ENCODE measurements at places on chromosomes 11 and 22.
A peak's percentile ranks its signal among the peaks of the same experiment; 100 is the strongest.

GRCh38 chr11:13831696-13832095 lies 130.8 kb upstream of the SPON1 start:
- ATAC-seq: no peak

DNA sequence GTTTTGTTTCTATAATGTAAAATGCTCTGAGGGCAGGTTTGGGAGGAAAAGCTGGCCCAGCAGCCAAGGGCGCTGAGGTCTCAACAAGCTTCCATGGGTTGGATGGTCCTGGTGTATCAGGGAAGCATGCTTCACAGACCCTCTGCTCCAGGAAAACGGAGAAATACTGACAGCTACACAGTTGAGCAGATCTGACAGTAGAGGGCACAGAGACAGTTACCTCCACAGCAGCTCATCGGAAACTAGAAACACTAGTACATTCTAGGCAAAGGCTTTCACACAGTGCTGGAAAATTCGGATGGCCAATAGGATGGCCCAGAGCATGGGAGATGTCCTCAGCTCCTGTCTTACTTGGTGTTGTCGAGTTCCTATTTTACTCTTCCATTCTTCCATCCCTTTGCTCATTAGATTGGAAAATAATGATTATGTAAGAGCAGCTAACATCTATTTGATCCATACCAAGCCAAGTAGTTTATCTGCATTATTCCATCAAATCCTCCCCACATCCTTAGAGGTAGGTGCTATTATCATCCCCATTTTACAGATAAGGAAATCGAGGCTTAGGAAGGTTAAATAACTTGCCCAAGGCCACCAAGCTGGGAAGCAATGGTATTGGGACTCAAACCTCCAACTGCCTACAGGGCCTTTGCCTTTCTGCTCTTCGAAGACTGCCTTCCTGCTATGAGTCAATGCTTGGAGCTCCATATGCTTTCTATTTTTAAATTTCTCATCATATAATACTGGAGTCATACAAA lies 28.3 kb downstream of the LMO2 start:
- no peak for ATAC-seq

DNA sequence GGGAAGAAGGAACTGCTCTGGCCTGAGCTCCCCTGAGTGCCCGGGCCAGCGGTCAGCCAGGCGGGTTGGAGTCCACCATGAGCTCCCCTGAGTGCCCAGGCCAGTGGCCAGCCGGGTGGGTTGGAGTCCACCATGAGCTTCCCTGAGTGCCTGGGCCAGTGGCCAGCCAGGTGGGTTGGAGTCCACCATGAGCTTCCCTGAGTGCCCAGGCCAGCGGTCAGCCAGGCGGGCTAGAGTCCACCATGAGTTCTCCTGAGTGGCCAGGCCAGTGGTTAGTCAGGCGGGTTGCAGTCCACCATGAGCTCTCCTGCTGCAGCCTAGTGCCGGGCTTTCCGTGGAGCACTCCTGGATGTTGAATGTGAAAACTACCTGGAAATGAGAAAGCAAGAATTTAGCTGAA lies 844.0 kb downstream of the TBC1D22A start:
- ATAC-seq: no peak

GRCh38 chr22:31329453-31330215 lies 16.5 kb downstream of the PATZ1 start:
- ATAC-seq: no peak

DNA sequence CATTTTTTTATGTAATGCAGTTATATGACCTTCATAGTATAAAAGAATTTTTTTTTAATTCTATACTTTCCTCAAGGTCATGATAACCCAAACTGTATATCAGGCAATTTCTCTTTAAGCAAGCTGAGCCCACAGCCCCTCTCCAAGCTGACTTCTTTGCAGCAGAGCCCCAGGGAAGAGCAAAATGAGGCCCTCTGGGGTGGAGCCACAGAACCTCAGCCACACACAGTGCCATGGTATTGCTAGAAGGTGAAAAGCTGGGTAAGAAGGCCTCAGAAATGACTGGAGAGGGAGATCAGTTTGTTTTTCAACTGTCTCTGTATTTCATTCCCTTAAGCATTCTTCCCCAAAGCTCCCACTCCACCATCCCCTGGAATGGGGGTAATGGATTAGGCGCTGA lies 108.8 kb downstream of the PLEKHA7 start:
- ATAC-seq: no peak

GRCh38 chr22:39520226-39521105 lies at the start of gene ATF4:
TSS of gene ATF4 (plus strand) at chr22:39520562. CDS start at chr22:39521446, 884 bp downstream.
- peak; percentile 36 for ATAC-seq

- peak; percentile 38 for ATAC-seq
Observed at GRCh38 chr11:127962416-127962815, 624.9 kb downstream of the ETS1 start.

DNA sequence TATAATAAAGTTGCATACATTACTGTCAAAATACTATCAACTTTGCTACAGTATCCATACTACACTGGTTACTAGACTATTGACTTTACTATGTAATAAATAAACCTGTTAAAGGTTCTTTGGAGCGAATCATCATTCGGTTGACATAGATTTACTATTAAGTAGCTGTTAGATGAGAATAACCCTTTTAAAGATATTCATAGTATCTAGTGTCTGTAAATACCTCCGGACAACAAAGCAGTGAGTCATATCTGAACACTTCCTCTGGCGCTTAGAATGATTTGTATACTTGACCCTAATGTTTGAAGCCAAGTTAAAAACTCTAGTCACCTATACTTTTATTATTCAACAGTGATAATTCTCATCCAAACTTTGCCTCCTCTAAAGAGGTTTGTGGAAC lies 84.7 kb downstream of the MSANTD4 start:
- no peak for ATAC-seq

GRCh38 chr11:94871491-94872185 lies 101.7 kb downstream of the CWC15 start:
- ATAC-seq: no peak

- ATAC-seq: no peak
Observed at GRCh38 chr22:32607086-32607485, 132.5 kb downstream of the FBXO7 start.

GRCh38 chr11:92179017-92179670 lies 45.5 kb upstream of the FAT3 start:
- no peak for ATAC-seq

- ATAC-seq: no peak
Observed at GRCh38 chr11:34793666-34794065, 122.5 kb downstream of the APIP start.

- ATAC-seq: no peak
Observed at GRCh38 chr11:43547430-43547831, 133.1 kb upstream of the HSD17B12 start.

DNA sequence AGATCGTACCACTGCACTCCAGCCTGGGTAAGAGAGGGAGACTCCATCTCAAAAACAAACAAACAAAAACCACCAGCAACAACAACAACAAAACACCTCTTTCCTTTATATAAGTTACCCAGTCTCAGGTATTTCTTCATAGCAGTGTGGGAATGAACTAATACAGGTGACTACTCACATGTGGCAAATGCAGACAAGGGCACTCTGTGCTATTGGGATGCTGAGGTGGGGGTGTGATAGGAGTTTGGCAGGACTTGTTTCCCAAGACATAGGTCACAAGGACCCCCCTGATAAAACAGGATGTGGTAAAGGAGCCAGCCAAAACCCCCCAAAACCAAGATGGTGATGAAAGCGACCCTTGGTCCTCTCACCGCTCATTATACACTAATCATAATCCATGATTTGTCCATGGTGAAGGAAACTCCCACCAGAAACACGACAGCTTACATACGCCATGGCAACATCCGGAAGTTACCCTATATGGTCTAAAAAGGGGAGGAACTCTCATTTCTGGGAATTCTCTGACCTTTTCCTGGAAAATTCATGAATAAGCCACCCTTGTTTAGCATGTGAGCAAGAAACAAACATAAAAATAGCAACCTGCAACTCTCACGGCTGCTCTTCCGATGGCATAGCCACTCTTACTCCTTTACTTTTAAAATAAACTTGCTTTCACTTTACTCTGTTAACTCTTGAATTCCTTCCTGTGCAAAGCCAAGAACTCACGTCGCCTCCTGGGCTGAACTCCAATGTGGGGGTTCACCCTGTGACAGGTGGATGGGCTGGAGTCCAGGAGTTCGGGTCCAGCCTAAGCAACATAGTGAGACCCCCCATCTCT lies 18.8 kb upstream of the INCENP start:
- ATAC-seq: peak; percentile 87

- no peak for ATAC-seq
Observed at GRCh38 chr11:9396310-9396709, 11.9 kb downstream of the IPO7 start.

- ATAC-seq: peak; percentile 26
Observed at GRCh38 chr11:115503886-115504275, 334 bp downstream of the CADM1 start.

GRCh38 chr22:20653795-20654342 lies 120.0 kb upstream of the SERPIND1 start:
- no peak for ATAC-seq

- peak; percentile 8 for ATAC-seq
Observed at GRCh38 chr11:120303004-120303637, 22.0 kb upstream of the TLCD5 start.

DNA sequence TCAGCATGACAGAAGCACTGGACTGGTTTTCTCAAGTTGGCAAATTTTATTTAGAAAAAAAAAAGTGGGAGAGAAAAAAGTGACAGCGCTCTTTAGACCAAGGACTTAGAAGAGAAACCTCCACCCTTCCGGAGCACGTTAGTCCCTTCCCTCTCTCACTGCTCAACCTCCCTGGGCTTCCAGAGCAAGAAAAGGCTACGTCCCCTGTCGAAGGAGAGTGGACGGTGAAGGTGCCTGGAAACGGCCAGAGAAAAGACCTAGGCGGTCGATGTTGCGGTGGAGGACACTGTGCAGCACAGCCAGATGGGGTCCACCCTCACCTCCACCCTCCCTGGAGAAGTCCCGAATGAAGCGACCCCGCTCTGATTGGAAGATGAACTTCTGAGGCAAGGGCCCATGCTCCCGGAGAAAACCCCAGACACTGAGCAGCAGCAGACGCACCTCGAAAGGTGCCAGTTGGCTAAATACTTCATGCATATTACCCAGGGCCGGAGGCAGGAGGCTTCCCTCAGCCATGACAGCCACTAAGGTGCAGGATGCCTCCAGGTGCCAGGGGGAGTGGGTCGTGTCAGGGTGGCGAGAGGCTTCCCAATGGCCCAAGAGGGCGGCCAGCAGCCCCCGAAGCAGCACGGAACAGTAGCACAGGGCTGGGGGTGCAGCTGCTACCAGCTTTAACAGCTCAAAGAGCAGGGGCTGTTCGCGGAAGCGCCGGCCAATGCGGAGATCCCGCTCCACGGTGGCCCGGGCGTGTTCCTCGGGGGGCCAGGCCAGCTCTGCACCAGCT lies 604 bp upstream of the GANAB start:
- ATAC-seq: no peak

GRCh38 chr11:11252403-11252802 lies 100.6 kb downstream of the CSNK2A3 start:
- ATAC-seq: no peak

DNA sequence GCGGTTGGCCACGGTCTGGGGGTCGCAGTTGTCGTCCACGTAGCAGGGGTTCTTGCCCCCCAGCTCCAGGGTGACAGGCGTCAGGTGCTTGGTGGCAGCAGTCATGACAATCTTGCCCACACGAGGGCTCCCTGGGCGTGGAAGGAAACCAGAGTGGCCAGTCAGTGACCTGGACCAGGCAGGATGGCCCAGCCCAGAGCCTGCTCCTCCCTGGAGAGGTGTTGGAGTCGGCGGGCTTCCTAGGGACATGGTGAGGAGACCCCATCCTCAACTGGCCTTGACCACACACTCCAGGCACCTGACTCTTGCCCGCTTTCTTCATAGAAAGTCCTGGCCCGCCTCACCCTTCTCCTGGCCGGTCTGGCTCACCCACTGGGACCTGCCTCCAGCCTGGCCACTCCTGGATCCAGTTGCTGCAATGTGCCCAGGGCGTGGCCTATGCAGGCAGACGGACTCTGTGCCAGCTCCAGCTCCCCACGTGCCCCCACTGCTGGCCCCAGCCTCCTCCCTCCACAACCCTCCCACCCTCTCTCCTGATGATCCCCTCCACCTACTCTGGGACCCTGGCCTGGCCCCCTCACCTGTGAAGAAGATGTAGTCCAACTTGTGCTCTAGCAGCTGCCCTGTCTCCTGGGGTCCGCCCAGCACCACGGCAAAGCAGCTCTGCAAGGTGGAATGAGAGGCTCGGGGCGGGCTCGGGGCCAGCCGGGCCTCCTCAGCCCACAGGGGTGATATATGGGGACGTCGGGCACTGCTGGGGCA lies 8.7 kb downstream of the ALDH3B2 start:
- ATAC-seq: peak; percentile 42

DNA sequence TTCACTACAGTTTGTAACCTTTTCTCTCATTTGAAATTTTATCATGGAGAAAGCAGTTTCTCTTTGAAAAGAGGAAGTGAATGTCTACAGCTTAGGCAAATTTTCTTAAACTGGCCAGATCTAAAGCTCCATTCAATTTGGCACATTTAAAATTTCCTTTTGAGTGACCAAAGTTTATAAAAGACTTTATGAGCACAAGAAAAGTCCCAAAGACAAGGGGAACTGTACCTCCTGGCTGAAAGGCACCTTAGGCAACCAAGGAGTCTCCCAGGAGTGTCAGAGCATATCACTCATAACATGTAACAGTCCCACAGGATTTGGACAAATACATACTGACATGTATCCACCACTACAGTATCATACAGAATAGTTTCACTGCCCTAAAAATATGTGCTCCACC lies 41.3 kb downstream of the NARS2 start:
- no peak for ATAC-seq

GRCh38 chr11:61971248-61972111 lies 4.0 kb upstream of the FTH1 start:
- peak; percentile 45 for ATAC-seq

- no peak for ATAC-seq
Observed at GRCh38 chr22:46954781-46955180, 192.3 kb downstream of the TBC1D22A start.
